ENCODE measurements at places on chromosomes 2 and 18. TPM values are rescaled to one million over a fixed set of nuclear protein-coding genes. Genes with fewer than 3 reads are reported as not detected.

COL3A1 gene
- total RNA-seq: 0.12 TPM

CASP8 gene
- total RNA-seq: 45.1 TPM

DNA sequence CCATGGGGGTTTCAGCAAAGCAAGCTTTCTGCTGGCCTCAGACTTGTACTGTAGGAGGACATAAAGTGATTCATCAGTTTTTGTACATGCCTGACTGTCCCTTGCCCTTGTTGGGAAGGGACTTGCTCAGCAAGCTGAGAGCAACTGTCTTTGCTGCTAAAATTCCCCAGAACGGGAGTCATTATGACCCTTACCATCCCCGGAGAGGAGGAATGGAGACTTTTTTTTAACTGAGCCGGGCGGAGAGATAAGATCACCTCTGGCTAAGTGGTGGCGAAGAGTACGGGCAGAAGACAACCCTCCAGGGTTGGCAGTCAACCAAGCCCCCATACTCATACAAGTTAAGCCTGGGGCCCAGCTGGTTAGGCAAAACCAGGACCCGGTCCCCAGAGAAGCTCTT, 20.4 kb upstream of the NAGK start:
- peaks cover 13% of the 10 kb centered on the region for H3K4me1 ChIP-seq
- peaks cover 3% of the 10 kb centered on the region for H3K27me3 ChIP-seq
- no peak overlapping the region for H3K4me3 ChIP-seq
- DNase-seq: no peak
- no peaks in the 10 kb centered on the region for H3K36me3 ChIP-seq
- no peak overlapping the region for H3K27ac ChIP-seq

DTNA gene
- total RNA-seq: 0.53 TPM

GALNT5 gene
- 0.04 TPM for total RNA-seq

THSD7B gene
- not detected for total RNA-seq

DNA sequence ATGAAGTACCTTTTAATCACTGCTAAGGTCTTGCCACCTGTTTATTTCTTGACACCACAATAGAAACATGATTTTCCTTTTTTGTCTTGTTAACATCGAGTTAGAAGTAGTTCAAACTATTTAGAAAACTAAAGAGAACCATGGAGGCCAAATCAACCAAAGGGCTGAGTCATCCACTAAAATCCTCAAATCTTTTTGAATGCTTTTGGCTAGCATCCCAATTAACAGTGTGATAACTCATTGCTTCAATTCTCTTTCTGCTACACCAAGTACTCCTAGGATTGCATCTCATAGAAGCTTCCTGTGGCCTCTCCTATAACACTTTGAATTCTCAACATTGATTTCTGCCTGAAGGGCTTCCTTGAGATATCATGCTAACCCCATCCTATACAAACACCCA, 159.9 kb upstream of the MMADHC start:
- no peak overlapping the region for H3K27ac ChIP-seq
- H3K27me3 ChIP-seq: no peaks in the 10 kb centered on the region
- no peaks in the 10 kb centered on the region for H3K4me1 ChIP-seq

DNA sequence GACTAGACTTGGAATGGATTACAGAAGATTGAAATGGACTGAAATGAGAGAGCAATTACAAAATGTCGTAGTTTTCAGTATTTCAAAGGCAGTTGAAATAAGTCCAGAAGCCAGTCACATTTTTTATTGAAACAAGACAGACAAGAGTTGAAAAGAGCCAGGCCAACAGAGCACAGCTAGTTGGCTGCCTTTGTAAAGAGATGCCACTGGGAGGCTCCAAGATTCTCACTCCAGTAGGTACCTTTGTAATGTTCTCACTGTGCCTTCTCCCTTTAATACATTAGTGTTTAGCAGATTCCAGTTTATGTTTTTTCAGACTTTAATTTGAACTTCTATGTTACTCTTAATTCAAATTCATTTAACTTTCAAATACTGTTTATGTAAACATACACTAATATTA, 234.8 kb downstream of the DSEL start:
- no peak overlapping the region for H3K27ac ChIP-seq
- no peak for DNase-seq
- no peaks in the 10 kb centered on the region for H3K4me1 ChIP-seq
- H3K36me3 ChIP-seq: no peaks in the 10 kb centered on the region
- H3K4me3 ChIP-seq: no peak overlapping the region

ARHGAP15 gene
- total RNA-seq: 62.6 TPM

DNA sequence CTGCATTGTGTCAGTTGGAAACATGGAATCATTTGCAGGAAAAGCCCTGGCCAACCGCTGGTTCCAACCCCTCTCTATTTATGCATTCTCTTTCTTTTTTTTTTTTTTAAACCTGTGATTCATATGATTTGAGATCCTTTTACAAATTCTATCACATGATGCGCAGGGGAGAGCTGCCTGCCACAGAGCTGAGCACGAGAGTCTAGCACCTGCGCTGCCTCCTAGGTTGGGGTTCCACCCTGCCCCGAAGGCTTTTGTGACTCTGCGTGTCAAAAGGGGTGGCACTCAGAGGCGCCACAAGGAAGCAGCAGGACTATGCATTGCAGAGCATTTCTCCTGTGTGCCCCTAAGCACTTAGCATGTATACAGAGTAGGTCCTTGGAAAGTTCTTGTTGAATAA, 17.3 kb upstream of the ESPNL start:
- H3K27me3 ChIP-seq: no peaks in the 10 kb centered on the region
- H3K27ac ChIP-seq: no peak overlapping the region
- peaks cover 74% of the 10 kb centered on the region for H3K36me3 ChIP-seq
- DNase-seq: no peak
- H3K4me1 ChIP-seq: no peaks in the 10 kb centered on the region

DNA sequence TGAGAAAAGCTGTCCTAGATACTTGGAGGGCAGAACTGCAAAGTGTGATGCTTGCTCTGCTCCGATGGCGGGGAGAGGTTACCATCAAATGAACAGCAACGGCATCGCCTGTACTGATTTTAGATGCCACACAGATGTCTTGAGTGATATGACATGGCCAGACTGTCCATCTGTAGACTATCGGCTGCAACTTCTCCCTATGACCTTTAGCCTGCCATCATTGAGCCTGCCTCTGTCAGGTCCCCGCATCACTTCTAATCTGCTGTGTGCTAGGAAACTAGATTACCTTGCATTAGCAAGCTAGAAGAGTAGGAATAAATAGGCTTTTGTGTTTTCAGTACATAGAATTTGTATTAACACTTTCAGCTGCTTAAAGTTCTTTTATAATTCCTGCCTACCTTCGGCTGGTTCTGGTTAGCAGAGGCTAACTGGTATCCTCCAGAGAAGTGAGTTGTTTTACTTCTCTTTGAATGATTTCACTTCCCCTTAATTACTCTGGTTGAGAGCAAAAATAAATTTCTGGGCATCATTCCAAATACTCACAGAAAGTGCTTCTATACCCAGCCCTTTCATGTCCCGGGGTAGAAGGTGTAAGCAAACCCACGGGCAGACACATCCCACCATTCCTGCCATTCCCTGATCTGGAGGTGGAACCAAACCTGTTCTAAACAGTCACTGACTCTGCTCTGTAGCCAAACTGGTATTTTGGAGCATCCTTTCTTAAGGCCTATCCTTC, 24.0 kb downstream of the GAREM2 start:
- no peak overlapping the region for H3K27ac ChIP-seq
- DNase-seq: no peak
- H3K4me1 ChIP-seq: peaks cover 8% of the 10 kb centered on the region
- H3K36me3 ChIP-seq: peaks cover 45% of the 10 kb centered on the region
- no peaks in the 10 kb centered on the region for H3K27me3 ChIP-seq
- H3K4me3 ChIP-seq: no peak overlapping the region

DNA sequence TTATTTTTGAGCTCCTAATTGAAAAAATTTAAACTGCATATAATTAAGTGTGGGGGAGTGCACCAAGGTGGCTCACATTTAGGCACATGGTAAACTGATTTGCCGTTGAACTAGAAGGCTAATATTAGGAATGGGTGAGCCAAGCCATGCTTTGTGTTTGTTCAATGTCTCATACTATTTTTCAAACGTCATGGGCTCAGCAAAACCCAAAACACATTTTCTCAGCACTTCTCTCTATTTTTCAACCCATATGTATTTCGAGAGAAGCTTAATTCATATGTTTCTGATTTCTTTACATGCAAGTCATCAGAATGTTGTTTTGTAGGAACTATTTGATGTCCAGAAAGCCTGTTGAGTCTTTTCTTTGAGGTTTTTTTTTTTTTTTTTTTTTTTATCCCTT, 291.2 kb downstream of the TCF4 start:
- H3K36me3 ChIP-seq: no peaks in the 10 kb centered on the region
- H3K27ac ChIP-seq: no peak overlapping the region
- H3K4me3 ChIP-seq: no peak overlapping the region

GRCh38 chr2:240462707-240463273, 27.3 kb downstream of the GPC1 start:
- peak; percentile 1 for DNase-seq
- H3K27me3 ChIP-seq: no peaks in the 10 kb centered on the region
- no peak overlapping the region for H3K27ac ChIP-seq
- no peak overlapping the region for H3K4me3 ChIP-seq
- H3K36me3 ChIP-seq: no peaks in the 10 kb centered on the region

CNGA3 gene
- not detected for total RNA-seq

SH3BP4 gene
- 0.21 TPM for total RNA-seq

MAPRE3 gene
- total RNA-seq: 4.1 TPM

DNA sequence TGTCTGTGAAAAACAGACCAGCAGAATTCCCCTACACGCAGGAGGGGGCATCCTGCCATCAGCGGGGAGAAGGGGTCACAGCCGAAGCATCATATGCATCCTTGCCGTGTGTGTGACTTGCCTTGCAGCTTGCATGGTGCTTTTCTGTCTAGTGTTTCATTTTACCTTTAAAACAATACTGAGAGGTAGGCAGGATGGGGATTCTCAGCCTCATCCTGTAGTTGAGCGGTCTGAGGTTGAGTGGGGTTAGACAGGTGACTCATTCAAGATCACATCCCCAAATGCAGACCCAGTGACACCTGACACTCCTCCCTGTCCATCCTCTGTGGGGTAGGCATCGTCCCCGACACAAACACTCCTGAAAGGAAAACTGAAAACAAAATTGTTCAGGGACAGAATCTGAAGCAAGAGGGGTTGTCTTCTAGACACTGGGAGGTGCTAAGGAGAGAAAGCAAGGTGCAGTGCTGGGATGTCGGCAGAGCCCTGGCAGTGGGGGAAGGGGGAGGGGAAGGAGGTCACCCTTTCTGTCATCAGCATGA, 7.9 kb downstream of the ARL4C start:
- no peaks in the 10 kb centered on the region for H3K27me3 ChIP-seq
- peak overlapping the region; percentile 97 for H3K27ac ChIP-seq
- H3K36me3 ChIP-seq: peaks cover 8% of the 10 kb centered on the region

DNA sequence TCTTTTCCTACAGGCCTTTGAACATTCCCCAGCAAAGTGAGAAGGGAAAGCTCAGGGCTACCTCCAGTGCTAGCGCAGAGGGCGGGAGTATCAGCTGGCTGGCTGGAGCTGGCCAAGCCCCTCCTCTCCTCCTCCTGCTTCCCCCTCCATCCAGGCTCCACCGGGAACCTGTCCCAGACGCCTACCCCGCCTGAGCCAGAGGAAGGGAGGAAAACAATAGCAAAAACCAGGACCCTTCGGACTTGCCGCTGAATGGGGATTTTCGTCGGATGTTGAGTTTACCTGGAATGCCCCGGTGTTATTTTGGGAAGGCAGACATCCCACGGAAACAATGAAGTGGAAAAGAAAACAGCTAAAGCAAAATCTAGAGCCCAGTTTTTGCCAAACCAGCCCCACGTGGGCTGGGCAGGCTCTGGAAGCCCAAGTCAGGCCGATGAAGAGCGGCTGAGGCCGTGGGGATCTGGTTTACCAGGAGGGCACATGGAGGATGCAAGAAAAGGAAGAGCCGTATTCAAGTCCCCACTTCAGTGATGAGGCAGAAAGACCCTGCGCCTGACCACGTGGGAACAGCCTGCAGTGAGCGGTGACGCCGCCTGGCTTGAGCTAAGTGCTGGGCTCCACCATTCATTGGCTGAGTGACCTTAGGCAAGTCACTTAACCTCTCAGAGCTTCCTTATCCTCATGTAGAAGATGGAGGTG, 100.4 kb upstream of the LCLAT1 start:
- H3K4me1 ChIP-seq: peaks cover 20% of the 10 kb centered on the region
- H3K4me3 ChIP-seq: no peak overlapping the region
- no peak overlapping the region for H3K27ac ChIP-seq
- H3K36me3 ChIP-seq: peaks cover 14% of the 10 kb centered on the region

GPR17 gene
- not detected for total RNA-seq

GRCh38 chr2:172082944-172083627, 2.2 kb upstream of the DLX1 start:
- peak overlapping the region; percentile 73 for H3K4me3 ChIP-seq
- H3K36me3 ChIP-seq: peaks cover 2% of the 10 kb centered on the region
- peaks cover 52% of the 10 kb centered on the region for H3K4me1 ChIP-seq
- H3K27me3 ChIP-seq: peaks cover 81% of the 10 kb centered on the region

- H3K27ac ChIP-seq: no peak overlapping the region
- H3K36me3 ChIP-seq: no peaks in the 10 kb centered on the region
- H3K27me3 ChIP-seq: no peaks in the 10 kb centered on the region
- DNase-seq: no peak
- H3K4me3 ChIP-seq: no peak overlapping the region
Measured at GRCh38 chr2:167489325-167489724, 601.0 kb downstream of the XIRP2 start.

ITGB6 gene
- not detected for total RNA-seq

DNA sequence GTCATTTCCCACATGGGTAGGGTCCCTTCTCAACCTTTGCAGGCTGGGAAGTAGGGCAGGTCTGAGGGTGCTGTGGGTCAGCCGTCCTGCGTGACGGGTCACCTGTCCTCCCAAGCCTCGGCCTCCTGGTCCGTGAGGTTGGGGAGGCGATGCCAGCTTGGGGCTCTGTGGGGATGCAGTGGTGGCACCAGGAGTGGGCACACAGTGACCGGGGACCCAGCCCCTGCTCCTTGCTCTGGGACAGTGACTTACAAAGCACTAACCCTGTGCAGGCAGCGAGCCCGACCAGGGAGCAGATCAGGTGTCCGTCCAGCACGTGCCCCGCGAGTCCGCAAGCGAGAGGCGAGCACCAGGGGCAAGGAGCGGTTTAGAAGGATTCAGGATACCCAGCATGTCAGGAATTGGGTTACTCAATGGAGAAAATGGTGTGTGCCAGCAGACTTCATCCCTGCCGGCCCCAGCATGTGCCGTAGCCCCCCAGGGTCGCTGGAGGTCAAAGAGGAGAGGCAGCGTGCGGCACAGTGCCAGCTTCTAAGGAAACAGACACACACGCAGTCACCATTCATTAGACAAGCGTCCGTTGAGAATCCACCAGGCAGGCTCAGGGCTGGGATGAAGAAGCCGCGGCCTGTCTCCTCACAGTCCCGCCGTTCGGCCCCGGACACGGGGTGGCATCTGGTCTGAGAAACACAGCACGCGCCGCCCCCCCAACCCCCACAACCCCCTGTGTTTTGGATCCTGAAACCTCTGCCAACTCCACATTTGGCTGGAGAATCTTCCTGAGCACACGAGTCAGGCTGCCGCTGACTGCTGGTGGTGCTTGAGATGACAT, 11.7 kb downstream of the COLEC11 start:
- no peak overlapping the region for H3K27ac ChIP-seq
- no peak for DNase-seq
- no peaks in the 10 kb centered on the region for H3K36me3 ChIP-seq
- no peaks in the 10 kb centered on the region for H3K27me3 ChIP-seq

All from activated CD4-positive, alpha-beta T cell treated with anti-CD3 and anti-CD28 coated beads for 36 hours (primary cell).